Prostate gland (tissue), 2 donors: ENCODE measurements at places on chromosomes 13 and 19. TPM values are rescaled to one million over a fixed set of nuclear protein-coding genes. Genes with fewer than 3 reads are reported as not detected.

The CEACAM20 gene
- total RNA-seq: 2.6 TPM

- H3K4me3 ChIP-seq: no peak overlapping the region
- H3K36me3 ChIP-seq: no peaks in the 10 kb centered on the region
- H3K4me1 ChIP-seq: no peaks in the 10 kb centered on the region
- no peak overlapping the region for H3K27ac ChIP-seq
- no peaks in the 10 kb centered on the region for H3K27me3 ChIP-seq
Observed at GRCh38 chr13:50668691-50669271, 174.7 kb downstream of the DLEU7 start.

The ANGPTL8 gene
- not detected for total RNA-seq

GRCh38 chr19:50515168-50515561 is 1.5 kb upstream of the ASPDH start:
- H3K27ac ChIP-seq: no peak overlapping the region
- H3K27me3 ChIP-seq: no peaks in the 10 kb centered on the region
- H3K4me1 ChIP-seq: peaks cover 3% of the 10 kb centered on the region
- no peak for DNase-seq
- H3K36me3 ChIP-seq: no peaks in the 10 kb centered on the region

The GSX1 gene
- not detected for total RNA-seq
